Stimulated activated CD8-positive, alpha-beta memory T cell treated with anti-CD3 and anti-CD28 coated beads, Interleukin-4, amount 100 ng/mL, for 1 hour (primary cell): ENCODE measurements at places on chromosomes 5 and 9.

GRCh38 chr5:1002271-1002546, 6.4 kb upstream of the NKD2 start:
- DNase-seq = no peak

- no peak for DNase-seq
Observed at GRCh38 chr9:137082925-137083290, 3.9 kb upstream of the MAN1B1 start.

DNA sequence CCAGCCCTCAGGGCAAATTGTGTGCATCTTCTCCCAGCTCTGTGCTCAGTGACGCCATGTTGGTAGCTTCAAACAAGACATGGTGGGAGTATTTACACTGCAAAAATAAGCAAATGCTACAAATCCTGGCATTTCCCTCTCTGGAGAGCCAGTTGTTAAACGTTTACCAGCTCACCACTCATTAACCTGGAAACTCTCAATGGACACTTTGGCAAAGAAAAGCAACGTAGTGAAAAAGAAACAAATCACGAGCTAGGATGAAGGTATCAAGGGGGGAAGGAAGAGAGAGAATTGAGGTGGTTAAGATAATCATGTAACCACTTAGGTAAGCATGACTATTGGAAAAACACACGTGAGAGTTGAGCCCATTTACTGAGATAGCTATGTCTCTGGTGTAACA, 72.5 kb downstream of the MRPS30 start:
- DNase-seq = no peak

GRCh38 chr5:21919414-21920022, 933.6 kb downstream of the CDH12 start:
- DNase-seq = no peak

DNA sequence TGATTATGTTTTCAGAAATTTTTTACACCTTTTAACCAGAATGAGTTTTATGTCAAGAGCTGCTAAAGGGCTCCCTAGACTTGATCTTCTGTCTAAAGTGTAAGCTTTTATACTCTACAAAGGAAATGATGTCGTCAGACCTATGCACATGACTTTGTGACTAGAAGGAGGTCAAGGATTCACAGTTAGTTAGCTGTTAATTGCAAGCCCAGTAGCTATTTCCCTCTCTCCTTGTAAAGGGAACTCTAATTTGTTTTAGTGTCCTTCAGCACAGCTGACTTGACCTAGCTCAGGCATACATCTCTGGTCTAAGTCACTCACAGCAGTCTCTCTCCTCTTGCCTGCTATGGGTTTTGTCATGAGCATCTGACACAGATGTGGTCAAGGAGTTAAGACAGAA, 173.5 kb upstream of the NREP start:
- DNase-seq = no peak
